ENCODE measurements at places on chromosomes 3 and 15.

DNA sequence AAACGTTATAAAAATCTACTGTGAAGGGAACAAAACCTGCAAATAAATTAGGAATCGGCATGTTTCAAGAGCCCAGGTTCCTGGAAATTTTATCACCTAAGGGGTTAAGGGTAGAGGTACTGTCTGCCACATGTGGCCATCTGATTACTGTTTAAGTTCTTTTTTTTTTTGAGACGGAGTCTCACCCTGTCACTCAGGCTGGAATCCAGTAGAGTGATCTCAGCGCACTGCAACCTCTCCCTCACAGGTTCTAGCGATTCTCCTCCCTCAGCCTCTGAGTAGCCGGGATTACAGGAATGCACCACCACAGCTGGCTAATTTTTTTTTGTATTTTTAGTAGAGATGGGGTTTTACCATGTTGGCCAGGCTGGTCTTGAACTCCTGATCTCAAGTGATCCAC lies 35.8 kb downstream of the UQCC5 start:
- no peak for DNase-seq

- no peak for DNase-seq
Observed at GRCh38 chr3:78689378-78689777, 1078.4 kb downstream of the ROBO1 start.

- DNase-seq, result no peak
Observed at GRCh38 chr3:172066880-172067796, 27.8 kb downstream of the FNDC3B start.

DNA sequence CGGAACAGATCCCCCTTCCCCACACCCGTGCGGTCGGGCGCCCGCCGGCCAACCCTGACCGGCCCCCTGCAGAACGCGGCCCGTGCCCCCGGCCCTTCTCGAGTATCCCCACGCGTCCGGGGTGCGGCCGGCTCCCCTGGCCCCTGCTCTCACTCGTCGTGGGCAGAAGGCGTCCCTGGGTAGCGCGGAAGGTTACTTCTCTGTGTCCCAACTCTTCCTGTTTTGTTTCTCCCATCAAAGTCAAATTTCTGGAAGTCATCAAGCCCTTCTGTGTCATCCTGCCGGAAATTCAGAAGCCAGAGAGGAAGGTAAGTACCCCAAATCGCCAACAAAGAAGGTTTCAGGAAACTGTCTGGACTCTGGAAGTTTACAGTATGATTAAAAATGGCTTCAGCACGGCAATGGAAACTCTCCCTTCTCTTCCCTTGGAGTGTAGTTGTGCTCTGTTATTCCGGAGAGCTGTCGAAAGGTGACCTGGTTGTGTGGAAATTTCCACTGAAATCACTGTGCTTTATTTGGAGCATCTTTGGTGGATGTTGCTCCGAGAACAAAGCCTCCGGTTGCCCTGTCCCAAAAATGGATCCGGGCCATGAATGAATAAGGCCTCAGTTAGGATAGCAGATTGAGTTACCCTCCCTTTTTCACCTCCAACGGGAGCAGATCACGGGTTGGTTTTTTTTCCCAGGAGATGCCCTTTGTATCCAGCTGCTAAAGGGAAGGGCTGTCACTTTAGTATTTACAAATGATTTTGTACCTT lies 536 bp downstream of the SEC61A1 start:
- no peak for DNase-seq

- no peak for DNase-seq
Observed at GRCh38 chr15:90519688-90520087, 10.0 kb upstream of the CRTC3 start.

DNA sequence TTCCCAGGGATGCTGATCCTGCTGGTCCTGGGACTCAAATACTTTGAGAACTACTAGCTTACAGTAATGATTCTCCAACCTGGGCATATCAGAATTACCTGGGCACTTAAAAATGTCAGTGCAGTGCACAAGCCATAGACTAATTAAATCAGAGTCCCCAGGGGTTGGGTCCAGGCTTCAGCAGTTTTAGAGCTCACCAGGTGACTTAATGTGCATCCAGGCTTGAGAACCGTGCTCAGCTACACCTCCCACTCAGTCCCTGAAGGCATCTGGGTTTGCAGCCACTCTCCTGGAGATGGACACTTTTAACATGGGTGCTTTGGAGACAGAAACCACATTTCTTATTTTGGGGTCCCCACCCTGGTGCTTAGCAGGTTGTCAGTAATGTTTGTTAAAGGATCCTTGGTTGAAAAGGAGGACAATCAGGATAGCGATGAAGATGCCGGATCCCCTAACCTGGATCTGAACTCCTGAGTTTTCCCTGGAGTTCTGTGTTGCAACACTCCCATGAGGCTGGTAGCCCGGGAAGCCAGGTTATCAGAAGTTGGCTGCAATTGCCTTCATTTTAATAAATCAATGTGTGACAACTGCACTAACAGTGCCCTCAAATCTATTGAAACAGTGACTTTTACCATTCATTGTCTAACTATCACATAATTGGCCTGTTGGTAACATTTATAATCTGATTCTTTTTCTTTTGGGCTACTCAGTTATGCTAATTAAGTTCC lies 48.1 kb downstream of the BFSP2 start:
- DNase-seq, result no peak

DNA sequence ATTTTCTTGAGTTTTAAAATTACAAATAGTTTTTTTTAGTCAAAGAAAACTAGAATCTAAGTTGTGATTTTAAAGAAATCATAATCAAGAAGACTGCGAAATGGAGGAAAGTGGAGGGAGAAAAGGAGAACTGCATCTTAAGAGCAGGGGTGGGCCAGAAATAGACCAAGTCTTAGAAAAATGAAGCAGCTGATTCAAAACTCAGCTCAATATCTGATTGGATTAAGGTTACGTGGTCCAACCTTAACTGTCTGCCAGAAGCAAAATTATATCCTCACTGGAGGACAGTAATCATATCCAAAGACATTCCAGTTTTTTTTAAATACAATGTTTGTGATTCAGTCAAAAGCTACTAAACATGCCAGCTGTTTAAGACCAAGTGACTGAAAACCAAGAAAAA lies 41.4 kb downstream of the CHSY1 start:
- no peak for DNase-seq

DNA sequence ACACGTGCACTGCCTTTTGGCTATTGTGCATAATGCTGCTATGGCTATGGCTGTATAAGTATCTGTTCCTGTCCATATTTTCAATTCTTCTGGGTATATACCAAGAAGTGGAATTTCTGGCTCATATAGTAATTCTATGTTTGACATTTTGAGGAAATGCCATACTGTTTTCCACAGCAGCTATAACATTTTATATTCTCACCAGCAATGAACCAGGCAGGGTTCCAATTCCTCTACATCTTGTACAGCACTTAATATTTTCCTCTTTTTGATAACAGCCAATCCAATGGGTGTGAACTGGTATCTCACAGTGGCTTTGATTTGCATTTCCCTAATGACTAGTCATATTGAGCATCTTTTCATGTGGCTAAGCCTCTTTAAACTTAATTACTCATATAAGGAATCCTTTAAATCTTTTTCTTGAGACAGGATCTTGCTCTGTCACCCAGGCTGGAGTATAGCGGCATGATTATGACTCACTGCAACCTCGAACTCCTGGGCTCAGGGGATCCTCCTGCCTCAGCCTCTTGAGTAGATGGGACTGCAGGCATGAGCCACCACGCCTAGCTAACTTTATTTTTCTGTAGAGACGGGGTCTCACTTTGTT lies 38.1 kb upstream of the IGDCC4 start:
- peak; percentile 45 for DNase-seq

DNA sequence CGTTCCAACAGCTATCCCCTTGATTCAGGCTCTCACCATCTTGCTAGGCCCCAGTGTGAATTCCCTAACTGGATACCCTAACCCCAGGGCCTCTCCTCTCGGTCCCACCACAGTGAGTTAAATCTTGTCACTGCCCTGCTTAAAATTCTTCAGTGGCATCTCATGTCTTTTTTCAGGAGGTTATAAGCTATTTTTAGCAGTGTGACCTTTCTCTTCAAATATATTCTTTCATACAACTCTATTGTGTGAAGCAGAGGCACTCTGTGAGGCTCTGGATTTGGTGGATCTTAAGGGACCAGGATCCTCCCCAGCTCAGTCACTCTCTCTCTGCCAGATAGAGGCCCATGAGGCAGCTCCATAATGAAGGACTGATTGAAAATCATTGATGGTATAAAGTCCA lies 760.4 kb downstream of the NTRK3 start:
- DNase-seq, result no peak

- peak; percentile 80 for DNase-seq
Observed at GRCh38 chr3:15108082-15108545, 9.2 kb upstream of the RBSN start.

DNA sequence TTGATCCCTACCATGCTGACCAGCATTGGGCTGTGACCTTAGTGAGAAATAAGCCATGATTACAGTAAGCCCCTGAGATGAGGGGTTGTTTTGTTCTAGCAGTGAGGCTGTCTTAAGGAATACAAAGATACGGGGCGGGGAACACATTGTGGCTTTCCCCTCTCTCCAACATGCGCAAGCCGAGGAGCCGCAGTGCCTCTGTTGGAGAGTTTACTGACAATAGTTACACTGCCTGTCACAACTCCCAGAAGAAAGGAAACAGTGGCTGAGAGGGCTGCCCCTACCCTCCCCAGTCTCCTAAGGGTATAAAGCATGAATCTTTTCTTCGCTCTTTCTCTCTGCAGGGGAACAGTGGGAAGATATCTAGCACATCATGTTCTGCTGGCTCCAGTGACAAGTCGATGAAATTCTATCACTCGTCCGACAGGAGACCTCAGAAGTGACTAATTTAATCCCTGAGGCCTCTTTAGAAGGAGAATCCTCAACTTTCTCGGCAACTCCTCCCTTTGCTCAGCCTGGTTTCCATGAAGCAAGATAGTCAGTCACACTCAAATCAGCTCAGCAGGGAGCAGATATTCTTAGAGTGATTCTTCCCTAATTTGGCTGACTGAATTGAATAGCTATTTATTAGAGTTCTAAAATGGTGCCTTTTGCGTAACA lies 409.0 kb upstream of the PROK2 start:
- DNase-seq, result no peak

DNA sequence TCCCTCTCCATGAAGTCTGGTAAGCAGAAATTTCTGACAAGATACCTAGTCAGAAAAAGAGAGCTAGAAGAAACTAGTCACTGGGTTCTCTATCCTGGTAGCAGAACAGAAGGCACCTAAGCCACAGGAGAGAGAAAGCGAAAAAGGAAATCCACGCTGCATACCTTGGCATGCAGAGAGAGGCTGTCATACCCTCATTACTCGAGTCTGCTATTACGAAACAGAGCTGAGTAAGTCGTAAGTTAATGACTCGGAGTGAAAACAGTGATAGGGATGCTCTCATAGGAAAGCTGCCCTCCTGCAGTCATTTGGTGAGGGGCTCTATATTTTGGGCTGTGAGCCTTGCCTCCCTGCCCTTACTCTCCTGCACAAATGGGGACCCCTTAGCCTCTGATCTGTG lies 16.2 kb downstream of the CLRN1 start:
- DNase-seq, result peak; percentile 18

- no peak for DNase-seq
Observed at GRCh38 chr3:82001276-82001923, 240.0 kb upstream of the GBE1 start.

DNA sequence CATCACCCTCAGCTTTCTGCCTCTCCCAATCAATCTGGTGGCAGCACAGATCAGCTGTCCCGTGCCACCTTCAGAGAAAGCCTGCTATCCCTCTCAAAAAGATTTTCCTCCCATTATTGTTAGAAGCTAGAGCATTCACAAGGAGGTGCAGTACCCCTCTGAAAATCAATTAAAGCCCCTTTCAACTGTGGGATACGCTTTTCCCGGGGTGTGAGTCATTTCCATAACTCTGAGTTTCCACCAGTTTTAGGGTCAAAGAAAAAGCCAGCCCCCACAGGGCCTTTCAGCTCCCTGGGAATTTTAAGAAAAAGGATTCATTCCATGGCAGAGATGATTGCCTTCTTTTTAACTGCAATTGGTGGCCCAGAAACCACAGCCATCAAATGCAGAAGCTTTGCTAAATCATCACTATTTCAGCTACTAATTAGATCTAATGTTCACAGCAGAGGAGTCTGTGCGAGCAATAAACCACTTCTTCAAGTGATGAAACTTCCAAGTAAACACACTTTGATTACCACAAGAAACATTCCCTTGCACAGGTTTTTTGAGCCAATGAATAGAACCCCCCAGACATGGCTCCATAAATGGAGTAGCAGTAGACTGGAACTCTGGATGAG lies 270.0 kb upstream of the TPRG1 start:
- no peak for DNase-seq

DNA sequence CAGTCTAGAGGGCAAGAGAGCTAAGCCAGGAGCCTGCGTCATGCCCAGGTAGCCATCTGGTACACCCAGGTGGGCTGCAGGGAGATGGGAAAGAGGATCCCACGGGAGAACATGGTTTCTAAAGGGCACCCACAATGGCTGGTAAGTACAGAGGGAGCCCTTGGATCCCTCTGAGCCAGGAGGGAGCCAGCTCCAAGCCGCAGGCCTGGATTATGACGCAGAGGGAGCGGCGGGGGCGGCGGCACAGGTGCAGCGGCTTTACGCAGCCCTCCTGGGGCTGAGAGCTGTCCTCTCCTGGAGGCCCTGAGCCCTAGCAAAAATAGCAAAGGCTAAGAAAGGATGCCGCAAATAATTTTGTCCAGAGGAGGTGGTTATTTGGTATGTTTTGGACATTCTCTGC lies 2.8 kb downstream of the CAV3 start:
- no peak for DNase-seq

- DNase-seq, result no peak
Observed at GRCh38 chr15:38883987-38884386, 319.4 kb upstream of the RASGRP1 start.

- DNase-seq, result no peak
Observed at GRCh38 chr15:44682211-44682610, 18.7 kb upstream of the SPG11 start.

DNA sequence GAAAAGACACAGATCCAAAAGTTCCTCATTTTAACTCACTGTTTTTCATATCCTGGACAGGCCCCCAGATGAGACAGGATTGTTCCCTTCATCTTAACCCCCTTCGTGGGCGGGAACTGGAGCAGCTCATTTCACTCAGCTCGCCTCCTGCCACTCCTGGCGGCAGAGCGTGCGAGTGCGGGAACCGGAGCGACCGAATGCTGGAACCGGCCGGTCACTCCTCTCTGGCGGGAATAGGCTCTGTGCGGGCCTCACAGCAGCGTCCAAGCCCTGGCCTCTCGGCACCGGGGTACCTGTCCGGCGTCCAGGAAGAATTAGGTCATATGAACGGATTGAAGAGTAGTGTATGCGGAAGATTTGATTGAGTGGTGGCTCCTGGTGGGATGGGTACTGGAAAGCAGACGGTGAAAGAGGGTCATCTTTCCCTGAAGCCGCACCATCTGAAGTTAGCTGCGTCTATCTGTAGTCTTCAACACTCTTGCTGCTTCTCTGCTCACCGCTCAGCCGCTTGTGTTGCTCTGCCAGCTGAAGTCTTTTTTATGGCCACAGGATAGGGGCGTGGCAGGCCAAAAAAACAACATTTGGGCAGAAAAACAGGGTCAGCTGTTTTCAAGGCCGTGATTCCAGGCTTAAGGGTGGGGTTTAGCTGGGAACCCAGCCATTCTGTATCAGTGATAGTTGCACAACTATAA lies 42.3 kb upstream of the FXR1 start:
- DNase-seq, result no peak

GRCh38 chr3:13715167-13715954 lies 164.5 kb downstream of the WNT7A start:
- peak; percentile 4 for DNase-seq

- DNase-seq, result peak; percentile 31
Observed at GRCh38 chr15:89912674-89913396, at the start of gene ARPIN. TSS of gene ARPIN (minus strand) at chr15:89912952. CDS start at chr15:89912835, 117 bp downstream.
